ENCODE measurements at places on chromosomes 3 and 15.

GRCh38 chr15:69149163-69149562 is 11.3 kb upstream of the GLCE start:
- no peak for DNase-seq

- no peak for DNase-seq
Observed at GRCh38 chr15:88219623-88220022, 36.9 kb downstream of the NTRK3 start.

DNA sequence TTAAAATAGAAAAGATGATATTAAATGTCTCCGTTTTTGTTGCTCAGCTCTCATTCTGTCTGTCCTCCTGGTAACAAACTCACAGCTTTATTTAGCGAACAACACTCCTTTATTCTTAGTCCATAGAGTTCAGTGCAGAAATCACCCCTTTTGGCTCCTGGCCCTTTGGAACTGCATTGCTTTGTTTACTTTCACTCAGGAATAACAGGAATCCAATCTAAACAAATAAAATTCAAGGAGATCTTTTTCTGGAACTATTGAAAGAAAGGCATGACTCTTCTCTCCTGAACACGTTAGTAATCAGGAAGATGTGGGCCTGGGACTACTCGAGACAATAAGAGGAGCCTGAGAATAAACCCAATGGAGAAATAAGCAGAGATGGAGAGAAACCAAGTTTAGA is 409.2 kb downstream of the DIPK2A start:
- DNase-seq = no peak

DNA sequence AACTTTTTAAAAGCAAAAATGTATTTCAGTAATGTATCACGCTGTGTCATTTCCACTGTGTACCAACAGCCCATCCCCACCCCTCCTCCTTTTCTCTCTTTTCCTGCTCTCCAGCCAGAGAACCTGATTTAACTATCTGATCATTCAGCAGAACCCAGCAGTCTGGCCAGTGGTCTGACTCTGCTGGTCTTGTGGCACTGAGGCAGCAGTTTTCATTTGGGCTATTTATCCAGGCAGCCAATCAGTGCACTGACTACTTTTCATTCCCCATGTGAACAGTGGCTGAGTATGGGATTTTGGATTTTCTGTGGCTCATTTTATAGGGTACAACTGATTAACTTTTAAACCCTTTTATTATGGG is 56.3 kb downstream of the GPR171 start:
- no peak for DNase-seq

DNA sequence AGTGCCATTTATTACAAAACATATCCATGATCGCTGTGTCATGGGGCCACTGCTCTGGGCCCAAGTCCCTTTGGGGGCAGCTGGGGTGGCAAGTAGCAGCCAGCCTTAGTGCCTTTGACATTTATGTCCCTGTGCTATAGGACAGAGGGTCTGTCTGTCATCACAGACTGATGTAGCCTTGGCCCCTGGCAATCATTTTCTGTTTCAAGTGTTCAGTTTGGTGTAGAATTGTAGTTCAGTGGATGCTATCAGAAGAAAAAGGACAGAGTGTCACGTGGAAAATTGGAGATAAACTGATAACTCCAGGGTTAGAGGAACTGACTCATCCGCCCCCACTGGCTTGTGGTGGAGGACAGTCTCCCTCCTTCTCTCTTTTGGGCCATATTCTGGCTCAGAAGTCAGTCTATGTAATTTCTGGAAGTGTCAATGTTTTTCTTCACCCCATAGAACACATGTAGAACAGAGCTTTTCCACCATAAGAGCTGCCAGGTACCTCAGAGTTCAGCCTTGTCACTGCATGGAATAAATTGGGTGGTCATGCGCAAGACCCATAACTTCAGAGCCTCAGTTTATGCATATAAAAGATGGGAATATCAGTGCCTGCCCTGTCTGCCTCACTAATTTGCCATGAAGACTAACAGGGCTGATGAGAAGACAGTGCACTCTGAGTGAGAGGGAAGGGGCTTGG is 4.5 kb upstream of the MRPS22 start:
- DNase-seq = no peak

- no peak for DNase-seq
Observed at GRCh38 chr3:151213151-151213550, 10.1 kb upstream of the GPR171 start.
